ENCODE measurements at places on chromosomes 12 and 14.

GRCh38 chr12:76878099-76878898 is 520 bp downstream of the CSRP2 start:
- DNase-seq: peak; percentile 19

DNA sequence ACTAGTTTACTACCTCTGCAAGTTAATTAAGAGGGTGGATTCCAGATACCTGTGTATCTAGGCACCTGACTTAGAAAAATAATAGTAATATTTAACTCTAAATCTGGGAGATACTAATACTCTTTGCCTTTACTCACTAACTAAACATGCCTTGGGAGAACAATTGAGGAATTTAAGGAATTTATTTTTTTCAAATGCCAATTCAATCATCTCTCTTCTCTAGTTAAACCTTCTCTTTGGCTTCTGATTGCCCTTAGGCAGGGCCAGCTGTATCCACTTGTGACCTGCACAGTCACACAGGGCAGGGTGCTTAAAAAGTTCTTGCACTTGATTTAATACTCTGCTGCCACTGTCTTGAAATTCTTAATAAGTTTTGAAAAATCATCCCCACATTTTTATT is 142.4 kb downstream of the PLCZ1 start:
- DNase-seq: no peak

DNA sequence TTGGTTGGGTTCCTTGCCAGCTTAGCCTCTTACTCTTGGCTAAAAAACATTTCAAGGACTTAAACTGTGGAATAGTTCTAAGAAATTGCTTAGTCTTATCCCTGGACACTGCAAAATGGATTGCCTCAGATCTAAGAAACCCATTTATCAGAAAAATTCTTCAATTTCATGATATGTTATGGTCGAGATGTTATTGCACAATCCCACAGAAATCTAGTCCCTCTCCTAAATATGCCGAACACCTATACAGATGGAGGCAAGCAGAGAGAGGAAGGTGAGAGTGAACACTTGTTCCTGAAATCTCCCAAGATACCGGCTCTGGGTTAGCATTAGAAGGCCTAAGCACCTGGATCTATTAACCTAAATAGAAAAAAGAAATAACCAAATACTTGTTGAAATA is 267.2 kb downstream of the PAWR start:
- no peak for DNase-seq

GRCh38 chr12:69157023-69157655 is 82.2 kb upstream of the CPSF6 start:
- DNase-seq: peak; percentile 62

GRCh38 chr12:107159384-107159900 is 66.1 kb upstream of the CRY1 start:
- DNase-seq: no peak

- no peak for DNase-seq
These were observed 77.7 kb downstream of the FLRT2 start for GRCh38 chr14:85607651-85608081.

GRCh38 chr14:92585981-92586937 is 72.7 kb downstream of the RIN3 start:
- DNase-seq: no peak
